ENCODE measurements at places on chromosomes 7 and 10.

DNA sequence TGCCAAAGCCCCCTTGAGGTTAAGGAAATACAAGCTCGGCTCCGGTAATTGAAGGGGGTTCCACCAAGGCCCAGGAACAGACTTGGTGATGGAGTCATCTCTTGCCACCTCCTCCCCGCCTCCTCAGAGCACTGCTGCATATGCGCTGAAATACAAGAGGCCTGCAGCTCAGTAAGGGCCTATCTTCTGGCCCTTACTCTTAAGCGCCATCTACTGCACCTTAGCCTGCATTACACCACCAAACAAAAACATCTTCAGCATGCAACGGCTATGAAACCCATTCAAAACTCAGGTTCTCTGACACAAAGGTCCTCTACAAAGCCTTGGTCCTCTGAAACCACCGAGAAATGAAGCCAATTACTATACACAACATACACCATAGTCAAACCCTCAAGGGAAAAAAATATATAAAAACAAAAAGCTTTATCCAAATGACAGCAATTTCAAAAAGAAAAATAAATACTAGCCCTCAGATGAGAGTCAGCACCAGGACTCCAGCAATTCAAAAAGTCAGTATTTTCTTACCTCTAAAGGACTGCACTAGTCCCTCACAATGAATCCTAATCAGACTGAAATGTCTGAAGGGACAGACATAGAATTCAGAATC is 176.8 kb upstream of the TBX20 start:
- DNase-seq = no peak

GRCh38 chr7:7099584-7100014 is 82.7 kb upstream of the C1GALT1 start:
- no peak for DNase-seq

- no peak for DNase-seq
These were observed 24.2 kb downstream of the COL1A2 start for GRCh38 chr7:94418851-94419250.

GRCh38 chr10:78890506-78890905 is 178.3 kb upstream of the ZMIZ1 start:
- DNase-seq = no peak

GRCh38 chr10:114084215-114084614 is 40.5 kb downstream of the ADRB1 start:
- no peak for DNase-seq

DNA sequence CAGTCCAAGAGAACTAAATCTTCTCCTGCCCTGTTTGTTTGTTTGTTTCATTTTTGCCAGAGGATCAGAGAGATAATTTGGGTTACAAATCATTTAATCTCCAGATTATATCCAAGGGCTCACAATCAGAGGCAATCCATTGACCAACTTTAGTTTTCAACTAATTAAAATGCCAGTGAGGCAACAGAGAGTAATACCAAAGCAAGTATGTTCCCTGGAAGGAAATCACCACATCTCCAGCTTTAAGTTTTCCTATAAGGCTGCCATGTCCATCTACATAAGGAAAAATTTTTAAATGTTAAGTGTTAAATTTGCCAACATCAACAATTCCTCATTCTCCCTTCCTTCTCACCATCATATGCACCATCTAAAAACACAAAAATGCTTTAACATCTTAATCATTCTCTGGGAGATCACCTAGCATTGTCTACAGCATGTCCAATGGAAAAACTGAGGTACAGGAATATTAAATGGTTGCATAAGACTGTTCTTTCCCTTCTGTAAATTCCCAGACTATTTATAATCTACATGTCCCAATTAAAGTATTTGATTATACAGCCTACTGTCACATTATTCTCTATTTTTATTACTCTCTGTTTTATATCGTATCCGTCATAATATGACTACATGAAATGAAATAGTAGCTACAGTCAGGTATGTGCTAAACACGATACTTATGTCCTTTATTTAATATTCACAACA is 14.1 kb downstream of the USP54 start:
- DNase-seq = no peak

GRCh38 chr7:45081670-45081974 is 7.1 kb downstream of the NACAD start:
- no peak for DNase-seq
